Foreskin melanocyte (primary cell): ENCODE measurements at places on chromosomes 7 and 10.
A peak's percentile ranks its signal among the peaks of the same experiment; 100 is the strongest.

GRCh38 chr10:8721650-8722049 is 667.2 kb downstream of the GATA3 start:
- no peak for DNase-seq

DNA sequence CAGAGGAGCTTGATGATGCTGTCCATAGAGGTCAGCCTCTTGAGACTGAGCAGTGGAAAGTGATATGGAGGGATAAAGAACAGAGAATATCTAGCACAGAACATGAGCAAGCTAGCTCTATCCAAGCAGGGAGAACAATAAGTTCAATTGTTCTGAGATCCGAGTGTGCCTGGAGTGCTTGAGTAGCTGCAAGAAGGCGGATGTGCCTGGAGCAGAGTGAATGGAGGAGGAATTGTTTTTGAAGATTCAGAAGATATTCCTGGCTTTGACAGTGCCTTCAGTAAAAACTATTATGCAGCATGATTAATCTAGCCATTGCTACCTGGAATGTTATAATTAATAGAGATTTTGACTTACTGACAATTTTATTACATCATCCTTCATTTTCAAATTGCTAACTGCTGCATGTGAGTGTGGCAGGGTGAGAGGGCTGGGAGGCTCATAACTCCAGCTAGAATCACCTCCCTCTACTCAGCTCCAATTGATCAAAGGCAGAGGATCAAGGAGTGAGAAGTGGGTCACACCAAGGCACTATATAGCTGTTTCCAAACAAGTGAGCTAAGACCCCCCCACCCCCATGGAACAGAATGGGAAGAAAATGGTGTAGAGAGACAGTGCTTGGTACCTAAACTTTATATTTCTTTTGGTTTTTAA is 302.8 kb downstream of the ADRA2A start:
- DNase-seq = peak; percentile 84

DNA sequence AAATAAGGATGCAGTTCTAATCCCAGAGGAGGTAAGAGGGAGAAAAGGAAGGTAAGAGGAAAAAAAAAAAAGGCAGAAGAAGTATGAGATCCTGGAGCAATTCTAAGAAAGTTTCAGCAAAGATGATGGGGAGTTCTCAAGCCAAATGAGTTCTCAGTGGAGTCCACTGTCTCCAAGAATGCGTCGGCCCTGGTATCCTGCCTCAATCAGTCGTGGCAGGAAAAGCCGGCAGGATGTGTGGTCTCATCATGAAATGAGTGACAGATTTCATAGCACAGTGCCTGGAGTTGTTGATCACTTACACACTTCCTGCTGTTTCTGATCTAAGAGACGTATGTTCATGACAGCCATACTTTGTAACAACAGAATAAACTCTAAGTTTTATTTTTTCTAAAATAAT is 554.9 kb downstream of the NXPH1 start:
- no peak for DNase-seq

DNA sequence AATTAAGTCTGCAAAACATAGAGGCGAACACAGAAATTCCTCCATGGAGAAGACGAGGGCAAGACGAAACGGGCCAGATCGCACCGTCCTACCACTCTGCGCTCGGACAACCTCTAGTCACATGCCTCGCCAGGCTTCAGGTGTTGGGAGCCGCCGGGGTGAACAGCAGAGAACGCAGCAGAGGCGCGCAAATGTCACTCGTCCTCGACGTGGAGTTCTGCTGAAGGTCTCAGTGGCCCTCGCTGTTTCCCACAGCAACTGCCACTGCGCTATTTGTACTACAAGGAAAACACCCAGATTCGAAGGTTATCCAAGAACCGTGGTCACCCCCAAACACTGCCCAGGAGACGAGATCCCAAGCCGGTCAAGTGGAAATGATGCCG is 9.2 kb downstream of the CTBP2 start:
- DNase-seq = no peak

GRCh38 chr7:12539681-12540080 is 30.8 kb upstream of the SCIN start:
- no peak for DNase-seq
